Activated T-helper 17 cell treated with anti-CD3 and anti-CD28 coated beads, Interleukin-2, amount 50 U/mL, for 72 hours (primary cell): ENCODE measurements at places on chromosomes 11 and 22.

- ATAC-seq = no peak
These were observed 2.3 kb downstream of the EXT2 start for GRCh38 chr11:44097821-44098220.

- no peak for ATAC-seq
These were observed 12.0 kb upstream of the TBC1D22A start for GRCh38 chr22:46750530-46750800.

DNA sequence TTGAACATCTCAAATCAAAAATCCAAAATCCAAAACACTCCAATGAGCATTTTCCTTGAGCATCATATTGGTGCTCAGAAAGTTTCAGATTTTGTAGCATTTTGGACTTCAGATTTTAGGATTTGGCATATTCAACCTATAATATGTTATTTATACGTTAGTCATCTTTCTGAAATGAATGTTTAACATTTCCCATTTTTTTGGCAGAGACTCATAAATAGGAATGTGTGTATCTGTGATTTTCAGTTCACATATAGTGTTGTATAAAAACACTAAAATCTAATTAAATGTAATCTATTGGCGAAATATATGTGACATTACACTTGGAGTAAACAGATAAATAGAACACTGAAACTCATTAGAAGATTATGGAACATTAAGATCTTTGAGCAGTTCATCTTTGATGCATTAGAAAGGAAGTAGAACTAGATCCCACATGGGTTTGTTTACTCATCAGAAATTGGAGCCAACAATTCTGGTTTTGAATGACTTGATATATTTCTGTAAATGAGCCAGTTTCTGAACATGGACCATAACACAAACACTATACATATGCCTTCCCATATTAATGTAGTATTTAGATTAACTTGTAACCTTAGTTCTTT lies 153.1 kb downstream of the UVRAG start:
- ATAC-seq = no peak

- ATAC-seq = no peak
These were observed 78.4 kb upstream of the WNT7B start for GRCh38 chr22:46055181-46055875.

- ATAC-seq = no peak
These were observed 56.8 kb upstream of the GRIA4 start for GRCh38 chr11:105553025-105553424.

DNA sequence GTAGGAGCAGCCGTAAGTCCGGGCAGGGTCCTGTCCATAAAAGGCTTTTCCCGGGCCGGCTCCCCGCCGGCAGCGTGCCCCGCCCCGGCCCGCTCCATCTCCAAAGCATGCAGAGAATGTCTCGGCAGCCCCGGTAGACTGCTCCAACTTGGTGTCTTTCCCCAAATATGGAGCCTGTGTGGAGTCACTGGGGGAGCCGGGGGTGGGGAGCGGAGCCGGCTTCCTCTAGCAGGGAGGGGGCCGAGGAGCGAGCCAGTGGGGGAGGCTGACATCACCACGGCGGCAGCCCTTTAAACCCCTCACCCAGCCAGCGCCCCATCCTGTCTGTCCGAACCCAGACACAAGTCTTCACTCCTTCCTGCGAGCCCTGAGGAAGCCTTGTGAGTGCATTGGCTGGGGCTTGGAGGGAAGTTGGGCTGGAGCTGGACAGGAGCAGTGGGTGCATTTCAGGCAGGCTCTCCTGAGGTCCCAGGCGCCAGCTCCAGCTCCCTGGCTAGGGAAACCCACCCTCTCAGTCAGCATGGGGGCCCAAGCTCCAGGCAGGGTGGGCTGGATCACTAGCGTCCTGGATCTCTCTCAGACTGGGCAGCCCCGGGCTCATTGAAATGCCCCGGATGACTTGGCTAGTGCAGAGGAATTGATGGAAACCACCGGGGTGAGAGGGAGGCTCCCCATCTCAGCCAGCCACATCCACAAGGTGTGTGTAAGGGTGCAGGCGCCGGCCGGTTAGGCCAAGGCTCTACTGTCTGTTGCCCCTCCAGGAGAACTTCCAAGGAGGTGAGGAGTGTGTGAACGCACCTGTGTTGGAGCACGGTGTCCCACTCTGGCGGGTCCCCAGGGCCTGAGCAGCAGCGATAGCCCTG lies at the start of gene TAGLN:
TAGLN (plus strand) TSS at position 318 of the 863 bp plus-strand sequence. CDS start 3,644 bp downstream, outside the sequence.
- ATAC-seq = no peak

DNA sequence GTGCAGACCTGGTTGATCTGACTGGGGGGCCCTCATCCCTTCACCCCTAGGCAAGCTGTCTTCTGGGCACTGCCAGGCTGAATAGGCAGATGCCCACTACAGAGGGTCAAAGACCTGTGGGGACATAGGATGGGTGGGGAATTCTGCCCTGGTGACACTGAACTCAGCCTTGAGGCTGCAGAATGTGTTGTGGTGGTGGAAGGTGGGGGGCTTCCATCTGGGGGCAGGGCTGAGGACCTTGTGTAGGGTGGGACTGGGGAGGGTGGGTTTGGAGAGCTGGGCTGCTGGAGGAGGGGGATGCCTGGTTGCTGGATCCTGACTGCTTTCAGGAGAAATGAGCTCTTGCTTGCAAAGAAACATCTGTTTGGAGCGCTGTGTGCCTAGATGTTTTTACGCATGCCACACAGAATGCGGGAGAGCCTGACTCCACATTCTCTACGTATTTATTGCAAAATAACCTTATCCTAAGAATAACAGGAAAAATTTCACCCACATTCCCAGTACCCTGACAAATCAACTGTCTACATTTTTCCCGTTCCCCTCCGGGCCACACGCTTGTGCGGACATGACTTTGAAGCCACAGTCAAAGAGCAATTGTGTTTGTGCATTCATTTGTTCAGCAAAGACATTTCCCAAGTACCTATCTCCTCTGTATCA lies 18.3 kb downstream of the SMIM38 start:
- ATAC-seq = no peak
